ENCODE measurements at places on chromosomes 5 and 9. TPM values are rescaled to one million over a fixed set of nuclear protein-coding genes. Genes with fewer than 3 reads are reported as not detected.

Gene KCNIP1
- total RNA-seq, result 23.3 TPM

Gene ANKRD34B
- total RNA-seq, result 0.27 TPM

GRCh38 chr5:143583409-143583808 is 179.9 kb upstream of the NR3C1 start:
- no peak for DNase-seq

GRCh38 chr5:132075719-132076077 is 2.1 kb downstream of the CSF2 start:
- no peak for DNase-seq

- no peak for DNase-seq
Measured at GRCh38 chr9:7234144-7234543, 476.4 kb downstream of the KDM4C start.

Data from cerebellum (tissue), 4 donors.